Stimulated activated CD8-positive, alpha-beta memory T cell treated with anti-CD3 and anti-CD28 coated beads, Interleukin-7, amount 100 ng/mL, for 1 hour (primary cell): ENCODE measurements at places on chromosomes 3 and 15.

DNA sequence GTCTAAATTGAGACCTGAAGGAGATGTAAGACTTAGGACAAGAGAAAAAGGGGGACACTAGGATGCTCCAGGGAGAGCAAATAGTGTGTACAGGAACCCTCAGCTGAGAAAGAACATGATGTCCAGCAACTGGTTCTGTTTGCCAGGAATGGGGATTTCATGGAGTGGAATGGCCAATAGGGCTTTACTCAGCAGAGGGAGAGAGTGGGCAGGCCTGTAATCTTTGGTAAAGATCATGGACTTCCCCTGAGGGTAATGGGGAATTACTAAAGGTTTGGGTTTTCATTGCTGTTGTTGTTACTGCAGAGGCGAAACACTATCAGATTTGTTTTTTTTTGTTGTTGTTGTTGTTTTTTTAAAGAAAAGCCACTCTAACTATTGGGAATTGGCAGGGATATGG is 99.0 kb downstream of the SCN11A start:
- DNase-seq: no peak

- DNase-seq: no peak
Observed at GRCh38 chr3:108410531-108410984, 99.8 kb downstream of the MYH15 start.

- no peak for DNase-seq
Observed at GRCh38 chr3:115633467-115633866, 10.2 kb downstream of the GAP43 start.

DNA sequence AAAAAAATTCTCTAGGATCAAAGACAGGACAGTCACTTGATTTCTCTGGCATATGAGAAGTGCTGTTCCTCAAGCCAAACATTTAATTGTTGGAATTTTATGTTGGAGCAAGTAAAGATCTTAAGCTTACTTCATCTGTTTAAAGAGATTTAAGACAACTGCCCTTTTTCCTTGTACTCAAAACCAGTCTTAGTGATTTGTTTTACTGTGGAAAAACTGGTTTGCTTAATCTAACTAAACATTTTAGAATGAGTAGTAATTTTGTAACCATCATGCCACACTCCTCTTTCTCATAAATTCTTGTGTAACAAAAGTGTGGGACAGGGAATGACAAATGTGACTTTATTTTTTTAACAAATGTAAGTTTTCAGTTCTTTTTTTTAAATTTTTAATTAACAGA is 18.4 kb downstream of the PRKCI start:
- DNase-seq: no peak

GRCh38 chr3:21734746-21735145 is 16.3 kb downstream of the ZNF385D start:
- no peak for DNase-seq

DNA sequence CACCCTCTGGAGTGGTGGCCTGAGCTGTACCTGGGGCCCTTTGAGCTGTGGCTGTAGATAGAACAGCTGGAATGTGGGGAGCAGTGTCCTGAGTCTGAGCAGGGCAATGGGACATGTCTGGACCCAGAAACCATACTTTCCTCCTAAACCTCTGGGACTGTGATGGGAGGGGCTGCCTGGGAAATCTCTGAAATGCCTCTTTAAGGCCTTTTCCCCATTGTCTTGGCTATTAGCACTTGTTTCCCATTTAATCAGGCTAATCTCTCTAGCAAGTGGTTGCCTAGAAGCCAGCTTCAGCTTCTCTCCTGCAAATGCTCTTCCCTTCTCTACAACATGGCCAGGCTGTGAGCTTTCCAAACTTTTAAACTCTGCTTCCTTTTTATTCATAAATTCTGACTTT is 58.5 kb upstream of the SPATA16 start:
- no peak for DNase-seq

DNA sequence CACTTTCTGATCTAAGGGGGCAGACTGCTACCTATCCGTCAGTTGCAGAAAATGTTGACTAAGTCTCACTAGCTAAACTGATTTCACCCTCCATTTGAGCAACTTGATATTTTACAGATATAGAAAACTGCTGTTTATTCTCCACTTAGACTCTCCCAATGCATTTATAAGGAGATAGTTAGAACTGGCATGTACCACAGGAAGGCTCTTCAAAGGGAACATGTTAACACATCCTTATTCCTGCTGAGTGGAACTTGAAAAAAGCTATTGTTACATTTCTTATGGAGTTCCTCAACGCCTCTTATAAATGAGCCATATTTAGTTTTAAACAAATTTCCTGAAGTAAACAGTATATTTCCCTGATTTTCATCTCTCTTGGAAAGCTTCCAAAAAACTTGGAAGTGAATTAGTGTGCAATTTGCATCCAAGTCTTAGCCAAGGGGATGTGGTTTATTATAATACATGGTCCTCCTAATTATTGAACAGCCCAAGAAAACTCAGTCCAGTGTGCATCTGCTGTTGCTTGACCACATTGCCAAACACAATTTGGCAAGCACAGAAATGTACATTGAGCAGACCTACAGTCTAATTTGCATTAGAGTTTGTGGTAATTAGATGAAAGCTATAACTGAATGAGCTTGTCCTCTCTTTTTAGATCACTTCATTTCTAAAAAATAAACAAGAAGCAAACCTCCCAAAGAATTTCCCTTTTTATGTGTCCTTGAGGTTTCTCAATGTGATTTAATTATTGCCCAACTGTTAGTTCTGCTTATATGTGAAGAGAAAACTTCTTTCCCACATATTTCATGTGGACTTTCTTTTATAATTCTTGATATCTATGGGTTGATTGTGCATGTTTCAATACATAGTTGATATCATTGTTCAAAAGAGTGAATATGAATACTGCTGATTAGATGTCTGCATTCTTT is 72.6 kb upstream of the DPH6 start:
- no peak for DNase-seq

GRCh38 chr15:100665570-100665969 is 63.2 kb downstream of the ASB7 start:
- no peak for DNase-seq

DNA sequence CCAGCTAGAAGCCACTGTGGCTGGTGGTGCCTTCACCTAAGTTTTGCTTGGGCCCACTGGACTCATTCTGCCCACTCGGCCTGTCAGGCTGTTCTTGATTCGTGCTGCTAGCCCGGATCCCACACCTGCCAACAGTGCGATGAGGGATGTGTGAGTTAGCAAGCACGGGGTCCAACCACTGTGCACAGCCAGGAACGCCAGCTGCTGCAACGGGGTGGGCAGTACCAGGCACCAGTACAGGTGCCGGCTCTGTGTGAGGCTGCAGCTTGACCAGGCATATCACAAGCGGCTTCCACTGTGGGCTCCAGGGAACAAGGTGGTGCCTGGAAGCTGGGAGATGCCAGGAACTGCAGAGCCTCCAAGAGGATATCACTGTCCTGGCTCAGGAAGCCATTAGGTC is 481.2 kb downstream of the OTOL1 start:
- no peak for DNase-seq

- DNase-seq: no peak
Observed at GRCh38 chr3:142148044-142148791, 1.1 kb downstream of the TFDP2 start.

GRCh38 chr3:151630035-151630434 is 103.7 kb upstream of the AADACL2 start:
- DNase-seq: no peak

DNA sequence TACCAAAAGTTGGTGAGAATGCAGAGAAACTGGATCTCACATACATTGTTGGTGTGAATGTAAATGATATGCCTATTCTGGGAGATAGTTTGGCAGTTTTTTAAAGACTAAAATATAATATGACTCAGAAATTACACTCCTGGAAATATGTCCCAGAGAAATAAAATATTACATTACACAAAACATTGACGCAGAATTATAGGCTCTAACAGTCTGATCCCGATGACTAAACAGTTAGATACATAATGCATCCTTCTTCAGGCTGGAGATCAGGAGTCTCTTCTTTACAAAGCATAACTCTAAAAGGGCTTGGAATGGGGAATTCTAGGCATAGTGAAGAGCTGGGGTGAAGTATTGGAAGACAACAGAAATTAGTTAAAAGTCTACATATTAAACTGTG is 586.2 kb upstream of the NECTIN3 start:
- DNase-seq: no peak

DNA sequence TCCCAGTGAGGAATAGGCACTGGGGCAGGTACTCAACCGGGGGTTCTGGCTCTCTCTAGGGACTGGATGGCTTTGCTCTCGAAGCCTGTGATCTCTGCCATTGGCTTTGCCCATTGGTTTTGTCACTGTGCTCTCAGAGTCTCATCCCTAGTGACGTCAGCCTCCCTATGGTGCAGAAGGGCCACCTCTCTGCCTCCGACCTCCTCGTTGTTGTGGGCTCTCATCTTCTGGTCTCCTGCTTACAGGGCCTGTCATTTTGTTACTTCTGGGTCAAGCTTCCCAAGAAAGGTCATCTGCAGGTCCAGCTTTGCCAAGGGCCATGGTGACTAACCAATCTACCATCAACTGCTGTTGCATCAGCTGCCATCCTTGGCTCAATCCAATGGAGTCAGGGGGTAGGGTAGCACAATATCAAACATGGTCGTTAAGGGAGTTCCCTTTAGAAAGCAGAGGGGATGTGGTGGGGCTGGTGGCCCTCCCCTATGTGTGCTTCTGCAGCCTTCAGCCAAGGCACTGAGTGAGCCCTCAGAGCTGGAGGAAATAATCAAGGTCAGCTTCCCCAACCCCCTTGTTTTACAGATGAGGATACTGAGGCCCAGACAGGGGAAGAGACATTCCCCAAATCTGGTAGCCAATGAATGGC is 13.4 kb upstream of the RAD18 start:
- no peak for DNase-seq
